COLO829 (cell line): ENCODE measurements at places on chromosomes 1 and 21.

GRCh38 chr1:241447031-241447644 lies 72.4 kb downstream of the FH start:
- DNase-seq, result no peak

DNA sequence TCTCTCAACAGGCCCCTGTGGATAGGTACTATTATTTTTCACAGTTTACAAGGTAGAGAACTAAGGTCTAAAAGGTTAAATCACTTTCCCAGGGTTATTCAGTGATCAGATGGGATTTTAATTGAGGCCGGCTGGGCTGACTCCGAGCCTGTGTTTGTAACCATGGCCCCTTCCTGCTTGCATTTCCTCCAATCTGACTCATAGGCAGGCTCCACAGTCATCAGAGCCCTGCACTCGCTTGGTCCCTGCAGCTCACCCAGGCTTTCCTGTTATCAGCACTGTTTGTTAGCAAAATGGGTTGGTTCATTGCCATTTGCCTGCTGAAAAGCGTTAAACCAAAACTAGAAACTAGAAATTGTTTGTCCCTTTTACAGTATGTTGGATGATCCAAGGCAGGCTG lies 41.4 kb upstream of the LMX1A start:
- DNase-seq, result peak; percentile 50

DNA sequence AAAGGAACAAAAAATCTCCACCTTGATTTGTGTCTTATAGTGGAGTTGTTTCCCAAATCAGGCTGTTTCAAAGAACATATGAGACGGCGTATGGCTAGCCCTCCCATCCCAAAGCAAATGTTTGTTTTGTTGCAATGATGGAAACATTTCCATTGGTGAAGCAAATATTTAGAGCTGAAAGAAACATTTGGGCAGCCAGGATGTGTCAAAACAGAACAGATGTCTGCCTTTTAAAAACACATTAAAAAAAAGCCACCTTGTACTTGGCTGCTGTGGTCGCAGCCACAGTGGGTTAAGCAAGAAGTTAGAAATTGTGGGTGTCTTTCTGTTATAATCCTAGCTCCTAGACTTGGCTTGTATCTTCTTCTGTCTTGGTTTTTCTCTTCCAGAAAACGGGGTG lies 116.3 kb downstream of the PEX14 start:
- DNase-seq, result no peak

- DNase-seq, result no peak
Observed at GRCh38 chr1:159867664-159868026, 5.2 kb upstream of the VSIG8 start.

- DNase-seq, result no peak
Observed at GRCh38 chr1:189185097-189185496, 1292.6 kb downstream of the BRINP3 start.

GRCh38 chr1:183328371-183328770 lies 89.8 kb downstream of the NMNAT2 start:
- DNase-seq, result no peak

DNA sequence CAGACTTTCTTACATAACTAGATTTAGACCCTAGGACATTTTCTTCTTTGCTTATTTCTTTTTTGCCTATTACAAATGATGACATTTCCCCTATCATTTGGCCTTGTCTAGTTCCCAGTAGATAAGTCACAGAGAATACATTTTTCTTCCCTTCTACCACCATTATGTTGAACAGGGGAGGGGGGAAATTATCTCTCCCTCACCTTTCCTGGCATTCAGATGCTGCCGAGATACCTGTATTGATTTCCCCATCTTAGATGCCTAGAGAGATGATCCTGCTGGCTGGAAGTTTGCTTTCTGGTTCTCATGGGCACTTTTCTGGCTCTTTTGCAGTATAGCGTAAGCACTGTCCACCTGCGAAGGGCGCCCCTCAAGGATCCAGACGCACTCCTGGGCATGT lies 5.7 kb downstream of the IPO9 start:
- no peak for DNase-seq

- no peak for DNase-seq
Observed at GRCh38 chr1:3344395-3344794, 110.1 kb upstream of the ARHGEF16 start.

GRCh38 chr1:204232526-204232925 lies 18.7 kb upstream of the GOLT1A start:
- DNase-seq, result no peak

- DNase-seq, result peak; percentile 6
Observed at GRCh38 chr1:72371259-72372035, 89.1 kb upstream of the NEGR1 start.

GRCh38 chr1:44265656-44266358 lies 52.5 kb downstream of the DMAP1 start:
- DNase-seq, result no peak

DNA sequence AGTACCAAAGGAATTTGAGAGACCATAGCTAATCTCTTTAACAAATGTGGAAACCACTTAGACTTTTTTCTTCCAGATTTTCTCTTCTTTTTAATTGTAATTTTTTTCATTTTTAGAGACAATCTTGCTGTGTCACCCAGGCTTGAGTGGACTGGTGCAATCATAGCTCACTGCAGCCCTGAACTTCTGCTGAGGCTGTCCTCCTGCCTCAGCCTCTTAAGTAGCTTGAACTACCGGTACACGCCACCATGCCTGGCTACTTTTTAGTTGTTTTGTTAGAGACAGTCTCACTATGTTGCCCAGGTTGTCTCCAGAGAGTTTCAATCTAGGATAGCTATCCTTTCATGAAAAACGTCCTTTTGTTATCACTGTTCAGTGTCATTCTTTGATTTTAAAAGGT lies 15.0 kb downstream of the PRRC2C start:
- no peak for DNase-seq

- DNase-seq, result no peak
Observed at GRCh38 chr1:7632681-7633080, 138.4 kb upstream of the VAMP3 start.

DNA sequence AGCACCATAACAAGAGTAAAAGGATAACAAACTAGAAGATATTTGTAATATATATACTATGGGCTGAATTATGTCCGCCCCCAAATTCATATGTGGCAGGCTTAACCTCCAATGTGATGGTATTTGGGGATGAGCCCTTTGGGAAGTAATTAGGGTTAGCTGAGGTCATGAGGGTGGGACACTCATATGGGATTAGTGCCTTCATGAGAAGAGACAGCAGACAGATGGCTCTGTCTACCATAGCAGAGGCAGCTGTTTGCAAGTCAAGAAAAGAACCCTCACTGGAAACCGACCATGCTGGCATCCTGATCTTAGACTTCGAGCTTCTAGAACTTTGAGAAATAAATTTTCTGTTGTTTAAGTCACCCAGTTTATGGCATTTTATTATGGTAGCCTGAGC lies 303.6 kb downstream of the LMO4 start:
- no peak for DNase-seq

DNA sequence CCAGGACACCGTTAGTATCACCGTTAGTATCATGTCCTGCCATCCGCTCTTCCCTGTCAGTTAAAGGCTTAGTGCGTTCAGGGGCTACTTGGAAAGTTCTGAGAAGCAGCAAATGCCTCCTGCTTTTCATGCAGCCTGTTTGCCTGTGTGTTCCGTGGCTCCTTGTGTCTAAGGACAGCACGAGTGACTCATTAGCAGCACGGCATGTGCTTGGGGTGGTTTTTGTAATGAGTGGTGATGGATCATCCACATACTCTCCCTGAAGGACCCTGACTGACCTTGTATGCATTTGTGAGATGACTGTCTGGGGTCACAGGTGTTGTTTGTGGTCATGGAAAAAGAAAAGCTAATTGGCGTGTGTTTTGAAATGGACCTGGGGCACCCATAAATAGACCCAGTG lies 221.9 kb downstream of the PBX1 start:
- no peak for DNase-seq

DNA sequence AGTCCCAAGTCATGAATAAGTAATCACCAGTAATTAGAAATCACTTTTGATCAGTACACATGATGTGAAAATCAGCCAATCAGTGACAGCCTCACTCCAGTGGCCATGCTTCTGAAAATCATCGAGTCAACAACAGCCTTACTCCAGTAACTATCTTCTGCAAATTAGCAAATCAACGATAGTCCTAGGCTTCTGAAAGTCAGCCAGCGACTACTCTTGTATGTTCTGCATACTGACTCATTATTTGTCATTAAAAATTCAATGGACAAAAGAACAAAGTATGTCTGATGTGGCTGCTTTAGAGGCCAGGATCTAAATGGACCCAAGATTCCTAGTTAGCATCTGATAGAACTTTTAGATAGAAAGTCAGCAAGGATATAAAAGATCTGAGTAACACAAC lies 102.5 kb downstream of the GPR52 start:
- peak; percentile 28 for DNase-seq

DNA sequence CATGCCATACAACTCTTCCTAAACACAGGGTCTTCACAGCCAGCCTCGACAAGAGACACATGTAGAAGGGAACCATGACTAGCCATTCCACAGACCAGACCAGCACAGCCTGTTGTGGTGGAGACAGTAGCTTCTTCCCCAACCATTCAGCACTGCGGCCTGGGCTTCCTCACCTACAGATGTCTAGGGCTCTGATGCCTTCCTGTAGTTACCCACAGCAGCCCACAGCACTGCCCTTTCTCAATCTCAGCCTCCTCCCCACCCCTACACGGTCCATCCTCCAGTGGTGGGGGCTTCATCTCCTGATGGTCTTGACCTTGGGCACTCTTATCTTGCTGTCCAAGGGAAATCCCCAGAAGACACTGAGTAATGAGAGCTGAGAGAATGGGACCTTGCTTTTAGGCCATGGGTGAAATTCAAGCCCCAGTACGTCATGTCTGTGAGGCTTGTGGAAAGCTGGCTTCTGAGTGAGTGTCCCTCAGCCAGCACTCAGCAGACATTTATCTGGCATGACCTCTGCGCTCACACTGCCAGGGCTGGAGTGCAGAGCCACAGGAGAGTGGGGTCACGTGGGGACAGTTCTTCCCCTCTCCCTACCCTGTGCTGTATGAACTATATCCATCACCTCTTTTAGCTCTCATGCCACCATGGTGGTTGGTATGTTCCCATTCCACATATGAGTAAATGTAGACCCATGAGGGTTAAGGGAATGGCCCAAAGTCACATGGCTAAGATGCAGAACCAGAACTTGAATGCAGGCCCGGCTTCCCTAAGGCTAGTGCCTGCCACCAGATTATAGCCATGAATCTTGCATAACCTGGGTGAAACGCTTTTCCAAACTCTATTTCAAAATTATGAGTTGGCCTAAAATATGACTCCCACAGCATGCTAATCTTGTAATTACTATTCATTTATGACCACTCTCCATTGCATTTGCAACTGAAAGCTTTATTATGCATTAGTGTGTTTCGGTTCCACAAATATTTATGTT lies 104.7 kb downstream of the HIVEP3 start:
- DNase-seq, result no peak

DNA sequence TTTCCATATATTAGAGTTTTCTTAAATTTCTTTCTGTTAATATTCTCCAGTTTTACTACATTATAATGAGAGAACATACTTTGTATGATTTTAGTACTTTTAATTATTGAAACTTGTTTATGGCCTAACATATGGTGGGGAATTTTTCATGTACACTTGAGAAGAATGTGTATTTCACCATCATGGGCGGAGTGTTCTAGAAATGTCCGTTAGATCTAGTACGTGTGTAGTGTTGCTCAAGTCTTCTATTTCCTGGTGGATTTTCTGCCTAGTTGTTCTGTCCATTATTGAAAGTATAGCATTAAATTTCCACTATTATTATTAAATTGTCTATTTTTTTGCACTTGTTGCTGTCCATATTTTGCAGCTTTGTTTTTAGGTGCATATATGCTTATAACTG lies 64.0 kb upstream of the RGS21 start:
- DNase-seq, result no peak

DNA sequence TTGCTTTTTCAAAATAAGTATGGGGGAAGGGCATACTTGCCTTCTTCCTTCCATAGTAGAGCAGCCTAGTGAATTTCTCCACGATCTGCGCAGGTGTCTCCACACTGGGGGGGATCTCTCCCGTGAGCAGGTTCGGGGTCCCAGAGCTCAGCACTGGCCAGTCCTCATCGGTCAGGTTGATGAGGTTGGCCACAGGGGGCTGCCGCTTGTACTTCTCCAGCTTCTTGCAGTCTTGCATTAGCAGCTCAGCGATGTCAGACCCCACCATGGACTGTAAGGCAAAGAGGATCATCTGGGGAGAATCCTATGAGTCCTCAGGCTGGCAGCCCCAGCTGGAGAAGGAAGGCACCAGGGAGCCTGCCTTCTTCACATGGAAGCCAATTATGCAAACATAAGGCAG lies 11.8 kb downstream of the SEC16B start:
- no peak for DNase-seq

GRCh38 chr21:45410151-45410864 lies 5.3 kb downstream of the COL18A1 start:
- DNase-seq, result no peak

DNA sequence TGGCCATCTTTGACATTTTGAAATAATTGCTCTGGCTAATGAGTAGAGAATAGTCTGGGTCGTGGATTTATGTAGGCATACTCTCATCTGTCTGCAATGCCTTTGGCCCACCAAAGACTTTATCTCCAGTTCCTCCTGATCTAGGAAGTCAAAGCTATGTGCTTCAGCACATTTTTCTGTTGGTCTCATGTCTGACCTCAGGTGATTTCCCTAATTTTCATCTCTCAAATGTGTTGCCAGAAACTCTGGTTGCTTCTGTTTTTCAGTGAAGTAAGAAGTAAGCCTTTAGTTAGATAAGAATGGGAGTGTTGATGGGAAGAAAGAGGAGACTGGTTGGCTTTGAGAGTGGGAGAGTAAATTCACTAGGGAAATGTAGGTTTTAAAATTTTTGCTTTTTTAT lies 66.4 kb downstream of the GPR88 start:
- no peak for DNase-seq

DNA sequence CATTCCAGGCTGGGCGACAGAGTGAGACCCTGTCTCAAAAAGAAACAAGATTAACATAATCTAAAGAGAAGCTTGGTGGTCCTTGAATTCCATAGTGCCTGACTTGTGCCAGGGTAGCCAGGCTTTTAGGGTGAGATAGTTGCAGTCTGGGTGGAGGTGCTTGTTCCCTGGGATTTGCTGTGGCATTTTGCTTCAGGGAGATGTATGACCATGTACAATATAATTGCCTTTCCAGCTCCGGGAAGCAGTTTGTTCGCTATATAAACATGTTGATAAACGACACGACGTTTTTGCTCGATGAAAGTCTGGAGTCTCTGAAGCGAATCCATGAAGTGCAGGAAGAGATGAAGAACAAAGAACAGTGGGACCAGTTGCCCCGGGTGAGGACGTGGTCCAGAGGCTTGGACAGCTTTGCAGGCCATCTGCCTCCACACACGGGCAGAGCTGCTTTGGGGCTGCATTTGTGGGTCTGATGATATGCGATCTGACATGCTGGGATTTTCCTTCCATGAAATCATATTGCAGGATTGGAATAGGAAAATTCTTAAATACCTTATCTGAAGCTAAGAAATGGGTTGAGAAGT lies 49.4 kb upstream of the KIF1B start:
- no peak for DNase-seq

- DNase-seq, result no peak
Observed at GRCh38 chr21:37558676-37559211, 192.2 kb downstream of the DYRK1A start.
